ENCODE measurements at places on chromosomes 6 and 20.

DNA sequence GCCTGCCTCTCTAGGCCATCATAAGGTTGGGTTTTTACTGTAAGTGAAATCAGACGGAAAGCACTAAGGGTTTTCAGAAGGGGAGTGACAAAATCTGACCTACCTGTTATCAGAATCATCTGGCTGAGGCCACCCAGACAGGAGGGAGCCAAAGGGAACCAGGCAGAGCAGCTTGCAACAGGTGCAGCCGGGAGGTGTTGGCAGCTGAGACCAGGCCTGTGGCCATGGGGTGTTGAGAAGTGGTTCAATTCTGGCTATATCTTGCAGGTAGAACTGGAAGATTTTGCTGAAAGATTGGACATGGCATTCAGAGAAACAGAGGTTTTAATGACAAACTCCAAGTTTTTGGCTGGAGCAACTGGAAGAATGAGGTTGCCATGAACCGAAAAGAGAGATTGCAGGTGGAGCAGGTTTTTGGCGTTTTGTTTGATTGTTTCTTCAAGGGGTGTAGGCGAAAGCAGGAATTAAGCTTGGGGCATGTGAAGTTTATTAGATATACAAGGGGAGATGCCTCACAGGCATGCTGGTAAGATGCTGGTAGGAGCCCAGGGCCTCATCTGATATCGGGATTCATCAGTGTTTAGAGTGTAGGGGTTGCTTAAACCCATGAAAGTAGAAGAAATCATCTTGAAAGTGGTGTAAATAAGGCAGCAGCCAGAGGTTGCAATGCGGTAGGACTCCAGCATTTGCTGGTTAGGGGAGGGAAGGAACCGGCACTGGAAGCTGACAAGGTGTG lies 35.1 kb upstream of the MAP3K4 start:
- DNase-seq = no peak

DNA sequence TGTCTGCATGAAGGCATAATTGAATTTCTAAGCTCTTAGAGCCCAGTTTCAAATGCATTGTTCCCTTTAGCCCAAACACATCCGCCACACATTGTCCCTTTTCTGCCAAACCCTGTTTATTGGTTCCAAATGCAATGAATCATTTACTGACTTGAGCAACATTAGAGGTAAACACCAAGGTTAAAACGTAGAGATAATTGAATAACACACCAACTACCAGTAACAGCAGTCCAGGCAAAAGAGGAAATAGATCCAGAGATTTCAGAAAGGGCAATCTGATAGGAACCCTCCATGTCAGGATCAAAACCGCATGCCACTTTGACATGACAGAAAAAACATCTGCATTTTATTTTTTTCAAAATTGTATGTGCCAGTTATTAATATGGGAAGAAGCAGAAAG lies 114.8 kb downstream of the PKHD1 start:
- no peak for DNase-seq

DNA sequence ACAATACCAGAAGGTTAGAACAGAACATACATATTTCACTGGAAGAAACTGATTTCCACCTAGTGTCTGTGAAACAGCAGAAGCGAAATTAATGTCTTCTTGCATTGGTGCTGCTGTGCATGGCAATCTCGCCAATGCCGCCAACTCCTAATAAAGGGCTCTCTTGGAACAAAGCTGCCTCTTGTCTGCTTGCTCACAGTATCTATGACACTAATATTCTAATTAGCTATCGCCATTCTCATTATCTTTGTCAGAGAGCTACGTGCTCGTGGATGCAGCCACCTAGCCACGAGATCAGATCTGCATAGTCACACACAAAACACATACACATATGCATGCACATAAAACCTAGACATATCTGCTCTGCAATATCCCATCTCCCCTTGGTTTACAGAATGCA lies 145.9 kb upstream of the OLIG3 start:
- DNase-seq = no peak

- DNase-seq = peak; percentile 80
Measured at GRCh38 chr6:169292338-169293124, 38.9 kb upstream of the THBS2 start.

- no peak for DNase-seq
Measured at GRCh38 chr6:138052783-138053182, 54.4 kb downstream of the PERP start.

DNA sequence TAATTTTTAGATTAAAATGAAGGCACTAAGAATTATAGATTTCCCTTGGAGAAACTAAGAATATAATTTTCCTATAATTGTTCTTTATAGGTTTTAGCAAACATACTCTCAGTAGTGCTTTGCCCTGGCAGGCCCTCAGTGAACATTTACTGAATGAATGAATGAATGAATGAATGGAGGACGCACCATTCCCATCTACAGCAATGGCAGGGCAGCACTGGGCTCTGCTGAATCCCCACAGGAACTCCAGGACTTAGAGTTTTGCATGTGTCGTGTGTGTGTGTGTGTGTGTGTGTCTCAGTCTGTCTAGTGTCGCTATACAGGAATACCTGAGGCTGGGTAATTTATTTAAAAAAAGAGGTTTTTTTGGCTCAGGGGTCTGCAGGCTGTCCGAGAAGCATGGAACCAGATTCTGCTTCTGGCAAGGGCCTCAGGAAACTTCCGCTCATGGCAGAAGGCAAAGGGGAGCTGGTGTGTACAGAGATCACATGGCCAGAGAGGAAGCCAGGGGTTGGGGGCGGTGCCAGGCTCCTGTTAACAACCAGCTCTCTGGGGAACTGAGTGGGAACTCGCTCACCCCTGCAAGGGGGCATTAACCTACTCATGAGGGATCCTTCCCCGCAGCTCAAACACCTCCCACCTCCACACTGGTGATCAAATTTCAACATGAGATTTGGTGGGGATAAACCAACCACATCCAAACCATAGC lies 20.1 kb downstream of the RNASET2 start:
- no peak for DNase-seq
